Brain microvascular endothelial cell (primary cell): ENCODE measurements at places on chromosomes 3 and 15.

- peak; percentile 12 for DNase-seq
Measured at GRCh38 chr3:33991673-33992072, 193.2 kb downstream of the PDCD6IP start.

- DNase-seq: no peak
Measured at GRCh38 chr3:128207951-128208350, 54.7 kb downstream of the EEFSEC start.

DNA sequence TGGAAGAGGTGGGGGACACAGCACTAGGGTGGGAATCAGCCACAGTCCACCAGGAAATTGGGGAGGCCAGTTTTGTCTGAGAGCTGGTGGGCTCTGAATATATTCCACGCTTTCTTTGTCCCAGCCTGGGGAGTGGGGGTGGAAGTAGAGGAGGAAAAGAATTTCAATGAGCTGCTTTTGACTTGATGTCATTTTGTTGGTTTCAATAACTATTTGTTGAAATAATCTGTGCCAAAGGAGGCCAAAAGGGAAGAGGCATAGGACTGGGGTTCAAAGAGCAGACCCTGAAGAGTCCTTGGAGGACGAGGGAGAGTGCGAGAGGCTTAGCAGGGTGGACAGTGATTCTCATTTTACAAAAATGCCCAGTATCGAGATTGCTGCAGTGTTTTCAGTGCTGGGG lies 262.3 kb downstream of the SHQ1 start:
- no peak for DNase-seq

DNA sequence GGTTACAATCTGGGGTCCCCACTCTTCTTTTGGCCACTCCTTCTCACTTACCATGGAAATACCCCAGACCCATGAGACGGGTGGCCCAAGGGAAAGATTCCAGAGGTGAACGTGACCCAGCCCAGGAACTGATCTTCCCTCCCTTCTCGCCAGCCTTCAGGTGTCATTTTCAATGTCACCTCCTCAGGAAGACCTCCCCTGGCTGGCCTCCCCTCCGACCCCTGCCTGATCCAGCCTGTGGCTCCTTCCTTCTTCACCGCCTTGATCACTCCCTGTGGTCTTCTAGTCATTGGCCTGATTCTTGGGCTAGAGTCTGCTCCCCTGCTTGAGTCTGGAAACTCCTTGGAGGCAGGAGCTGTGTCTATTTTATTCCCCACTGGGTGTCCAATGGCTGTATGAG lies 146.1 kb downstream of the SMAD6 start:
- DNase-seq: no peak

DNA sequence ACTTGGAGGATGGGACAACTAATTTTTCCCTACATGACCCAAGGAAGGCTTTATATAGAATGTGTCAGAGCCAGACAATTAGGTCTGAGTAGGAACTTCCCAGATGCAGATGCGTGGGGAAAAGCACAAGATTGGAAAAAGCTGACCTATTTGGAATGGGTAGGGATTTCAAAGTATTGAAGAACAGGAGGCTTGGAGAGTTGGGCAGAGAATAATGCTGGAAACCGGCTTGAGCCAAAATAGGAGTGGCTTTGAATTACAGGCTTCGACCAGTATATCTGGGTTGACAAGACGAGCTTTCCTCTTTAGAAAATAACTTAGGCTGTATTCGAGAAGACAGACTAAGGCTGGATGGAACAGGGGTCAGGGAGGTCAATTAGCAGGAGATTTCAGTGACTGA lies 181.1 kb downstream of the GBE1 start:
- DNase-seq: no peak

DNA sequence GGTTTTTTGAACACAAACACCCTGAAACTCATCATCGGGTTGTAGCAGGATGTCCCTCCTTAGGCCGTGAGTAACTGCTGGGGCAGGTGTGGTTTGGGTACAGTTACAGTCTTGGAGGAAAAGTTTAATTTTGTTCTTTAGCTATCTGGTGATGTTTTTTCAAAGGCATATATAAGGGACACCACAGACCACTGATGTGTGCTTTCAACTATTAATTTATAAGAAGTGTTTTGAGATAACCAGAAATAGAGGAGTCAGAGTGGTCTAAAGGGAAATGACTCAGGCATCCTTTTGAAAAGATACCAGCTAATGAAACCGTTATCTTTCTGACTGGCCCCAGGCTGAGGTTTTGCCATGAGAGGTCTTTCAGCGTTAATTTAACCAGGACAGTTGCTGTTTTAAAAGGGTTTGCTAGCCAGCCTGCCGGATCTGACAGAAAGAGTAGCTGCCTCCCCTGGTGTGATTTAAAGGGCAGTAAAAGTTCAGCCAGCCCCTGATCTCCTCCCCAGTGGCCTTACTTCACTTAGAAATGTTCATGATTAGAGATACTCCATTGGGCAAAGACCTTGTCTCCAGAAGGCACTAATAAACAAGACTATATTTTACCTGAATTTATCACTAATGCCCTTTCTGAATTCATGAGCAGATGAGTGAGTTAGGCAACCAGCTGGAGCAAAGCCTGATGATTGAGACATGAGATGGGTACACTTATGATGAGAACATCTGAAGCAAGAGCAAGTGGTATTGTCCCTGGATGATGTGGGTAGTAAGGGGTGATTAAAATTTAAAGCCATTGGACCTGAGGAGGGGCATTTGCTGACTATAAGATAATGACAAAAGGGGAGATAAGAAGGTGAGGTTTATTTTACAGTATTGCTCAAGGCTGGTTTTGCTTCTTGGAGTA lies 482.5 kb upstream of the TBL1XR1 start:
- DNase-seq: peak; percentile 58

- DNase-seq: no peak
Measured at GRCh38 chr3:30308131-30308530, 298.3 kb upstream of the TGFBR2 start.

DNA sequence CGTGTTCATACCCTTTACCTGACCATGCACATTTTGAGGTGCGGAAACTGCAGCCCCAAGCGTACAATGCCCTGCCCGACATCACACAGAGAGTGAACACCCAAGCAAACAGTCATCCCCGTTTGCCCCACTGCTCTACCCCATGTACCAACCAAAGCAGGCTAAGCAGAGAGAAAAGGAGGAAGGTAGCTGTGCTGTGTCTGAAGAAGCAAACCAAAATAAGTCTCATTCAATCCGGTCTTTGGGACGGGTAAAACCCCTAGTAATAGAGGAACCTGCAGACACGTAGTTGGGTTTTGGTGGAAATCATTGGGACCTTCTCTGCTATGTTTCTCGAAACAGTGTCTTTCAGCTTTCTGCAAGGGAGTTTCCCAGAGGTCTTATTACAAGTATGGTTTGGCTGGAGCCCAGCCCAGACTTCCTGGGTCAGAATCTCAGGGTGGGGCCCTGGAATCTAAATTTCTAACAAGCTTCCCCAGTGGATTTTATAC lies 164.6 kb upstream of the HES1 start:
- DNase-seq: peak; percentile 34

DNA sequence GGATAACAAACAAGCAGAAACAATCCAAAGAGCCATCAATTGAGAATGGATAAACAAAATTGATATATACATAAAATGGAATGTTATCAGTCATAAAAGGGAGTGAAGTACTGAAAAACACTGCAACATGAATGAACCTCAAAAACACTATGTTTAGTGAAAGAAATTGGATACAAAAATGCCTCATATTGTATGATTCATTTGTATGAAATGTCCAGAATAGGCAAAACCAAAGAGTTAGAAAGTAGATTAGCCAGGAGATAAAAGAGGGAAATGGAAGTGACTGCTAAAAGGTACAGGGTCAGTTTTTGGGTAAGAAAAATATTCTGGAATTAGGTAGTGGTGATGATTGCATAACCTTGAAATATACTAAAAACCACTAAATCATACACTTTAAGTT lies 9.8 kb upstream of the SLC25A36 start:
- no peak for DNase-seq

DNA sequence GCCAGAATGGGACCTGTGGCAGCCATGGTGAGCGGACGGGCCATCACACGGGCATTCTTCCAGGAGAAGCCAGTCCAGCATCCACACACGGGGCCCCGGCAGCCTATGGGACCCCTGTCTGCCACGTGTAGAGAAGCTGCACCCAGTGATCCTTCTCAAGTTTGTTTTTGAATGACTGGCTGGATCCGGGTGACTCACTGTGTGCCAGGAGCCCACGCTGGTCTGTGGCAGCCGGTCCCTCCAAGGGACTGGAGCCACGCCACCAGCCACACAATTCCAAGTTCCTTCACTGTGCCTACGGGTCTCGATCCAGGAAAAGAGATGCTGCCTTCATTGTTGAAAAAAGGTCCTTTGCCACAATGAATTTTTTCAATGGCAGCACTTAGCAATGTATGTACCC lies 58.1 kb downstream of the ATP10A start:
- peak; percentile 8 for DNase-seq

- DNase-seq: no peak
Measured at GRCh38 chr3:195802261-195802701, 9.4 kb downstream of the MUC4 start.

- no peak for DNase-seq
Measured at GRCh38 chr3:9147215-9147895, 102.1 kb downstream of the SRGAP3 start.

- DNase-seq: peak; percentile 12
Measured at GRCh38 chr15:52013151-52013791, 5.7 kb upstream of the MAPK6 start.

DNA sequence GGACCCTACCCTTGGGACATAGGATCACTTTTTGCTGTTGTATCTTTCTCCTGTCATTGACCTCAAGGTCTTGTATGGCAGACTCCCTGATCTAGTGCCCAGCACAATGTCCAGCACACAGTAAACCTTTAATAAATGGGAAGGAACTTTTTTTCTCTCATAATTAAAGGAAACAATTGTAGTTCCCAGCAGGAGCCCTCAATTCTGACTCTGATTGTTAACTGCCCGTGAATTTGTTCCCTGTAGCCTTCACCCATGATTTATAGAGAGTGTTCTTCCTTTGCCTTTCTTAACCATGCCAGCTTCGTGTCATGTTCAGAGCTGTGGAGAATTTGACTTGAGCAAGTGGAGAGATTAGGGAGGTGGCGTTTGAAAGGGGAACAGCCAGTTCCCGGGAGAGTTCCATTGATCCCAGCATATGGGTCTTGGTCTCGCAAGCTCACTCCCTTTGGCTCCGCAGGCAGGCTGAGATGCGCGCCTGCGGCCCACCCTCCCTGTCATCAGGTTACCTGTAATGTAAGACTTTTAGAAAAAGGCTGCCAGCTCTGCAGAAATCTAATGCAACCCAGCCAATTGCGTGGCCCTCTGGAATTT lies 182.6 kb downstream of the TP63 start:
- DNase-seq: no peak

GRCh38 chr15:56428821-56429458 lies 36.0 kb downstream of the MNS1 start:
- no peak for DNase-seq

DNA sequence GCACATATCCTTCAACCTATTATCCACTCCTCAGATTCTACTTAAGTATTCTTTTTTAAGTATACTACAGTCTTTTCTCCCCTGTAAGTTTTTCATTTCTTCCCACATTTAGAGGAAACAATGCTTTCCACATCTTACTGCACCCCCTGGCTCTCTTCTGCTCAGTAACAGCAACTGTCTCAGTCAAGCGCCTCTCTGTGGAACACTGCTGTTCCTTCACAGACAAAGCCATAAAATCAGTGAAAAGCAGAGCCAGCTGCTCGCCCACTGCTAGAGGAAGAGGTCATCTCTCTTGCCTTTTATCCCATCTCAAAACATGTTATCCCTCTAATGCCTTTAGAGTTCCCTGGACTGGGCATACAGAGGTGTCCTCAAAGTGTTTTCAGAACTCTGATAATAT lies 24.8 kb downstream of the SERP1 start:
- DNase-seq: no peak

GRCh38 chr3:114732353-114732752 lies 414.7 kb downstream of the ZBTB20 start:
- no peak for DNase-seq

- DNase-seq: no peak
Measured at GRCh38 chr3:197149528-197149927, 119.9 kb upstream of the MELTF start.

GRCh38 chr3:134061401-134061800 lies 31.7 kb upstream of the SLCO2A1 start:
- no peak for DNase-seq

DNA sequence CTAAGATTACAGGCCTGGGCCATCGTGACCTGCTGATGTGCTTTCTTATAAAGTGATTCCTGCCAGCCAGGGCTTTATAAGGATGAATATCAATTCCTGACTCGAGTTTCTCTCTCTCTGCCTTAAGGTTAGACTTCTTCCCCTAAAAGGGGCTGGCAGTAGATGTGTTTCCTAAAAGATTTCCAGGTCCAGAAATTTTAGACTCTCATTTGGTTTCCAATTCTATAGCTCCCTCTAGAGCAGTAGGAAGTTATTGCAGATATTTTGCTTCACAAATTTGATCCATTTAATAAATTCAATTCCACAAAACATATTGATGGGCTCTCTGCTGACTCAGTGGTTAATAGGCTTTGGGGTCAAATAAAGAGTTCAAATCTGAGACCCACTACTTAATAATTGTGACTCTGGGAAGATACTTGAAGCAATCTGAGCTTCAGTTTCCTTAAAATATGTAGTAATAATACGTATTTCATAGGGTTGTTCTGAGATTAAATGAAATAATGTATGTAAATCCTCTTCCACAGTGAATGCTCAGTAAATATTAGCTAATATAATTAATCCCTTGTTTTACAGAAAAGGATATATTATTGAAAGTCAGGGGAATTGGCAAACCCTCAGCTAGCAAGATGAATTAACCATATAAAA lies 2.1 kb downstream of the TRIM69 start:
- DNase-seq: no peak

DNA sequence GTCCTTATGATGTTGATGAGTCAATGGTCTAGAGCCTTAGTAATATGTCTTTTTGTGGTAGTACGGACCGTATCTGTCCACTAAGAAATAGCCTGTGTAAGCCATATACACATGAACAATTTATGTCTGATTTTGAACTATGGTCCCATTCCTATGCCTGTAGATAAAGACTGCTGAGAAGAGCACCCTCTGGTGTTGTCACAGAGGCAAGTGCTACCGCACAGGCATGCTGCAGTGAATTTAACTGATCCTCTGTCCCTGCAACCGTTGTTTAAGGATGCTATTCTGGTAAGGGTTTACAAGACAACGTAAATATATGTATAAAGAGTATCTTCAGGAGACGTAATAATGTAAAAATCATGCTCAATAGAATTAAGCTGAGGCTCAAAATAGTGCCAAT lies 170.7 kb downstream of the UBE3A start:
- DNase-seq: no peak

DNA sequence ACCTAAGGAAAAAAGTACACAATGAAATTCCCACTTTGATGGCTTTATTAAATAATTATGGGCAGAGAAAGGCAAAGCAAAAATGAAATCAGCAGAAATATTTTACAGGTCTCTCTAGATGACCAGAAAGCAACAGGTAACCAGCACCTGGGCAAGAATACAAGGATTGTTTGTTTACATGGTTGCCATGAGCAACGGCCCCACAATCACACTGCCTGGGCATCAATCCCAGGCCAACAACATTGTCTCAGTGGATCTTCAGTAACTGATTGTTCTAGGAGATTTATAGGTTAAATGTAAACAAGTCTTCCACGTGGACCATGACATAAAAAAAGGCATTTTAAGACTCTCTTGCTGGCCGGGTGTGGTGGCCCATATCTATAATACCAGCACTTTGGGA lies 82.6 kb downstream of the PDZRN3 start:
- no peak for DNase-seq
